ENCODE measurements at places on chromosomes 7 and 10. TPM values are rescaled to one million over a fixed set of nuclear protein-coding genes. Genes with fewer than 3 reads are reported as not detected.

Gene PRKCQ
- 40.8 TPM for total RNA-seq

DNA sequence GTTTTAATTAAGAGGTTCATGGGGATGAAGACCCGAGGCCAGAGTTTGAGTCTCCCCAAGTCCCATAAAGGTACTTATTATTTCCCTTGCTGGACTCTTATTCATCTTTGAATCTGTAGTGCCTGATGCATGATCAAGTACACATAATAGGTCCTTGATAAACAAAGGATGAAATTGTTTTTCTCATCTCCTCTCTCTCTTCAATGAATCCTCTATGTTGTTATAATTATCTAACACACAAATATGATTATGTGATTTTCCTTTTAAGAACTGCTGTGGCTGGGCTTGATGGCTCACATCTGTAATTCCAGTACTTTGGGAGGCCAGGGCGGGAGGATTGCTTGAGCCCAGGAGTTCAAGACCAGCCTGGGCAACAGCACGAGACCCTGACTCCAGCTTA, 117.7 kb downstream of the BAMBI start:
- DNase-seq, result no peak

Gene NCF1
- 0.90 TPM for total RNA-seq

- peak; percentile 81 for DNase-seq
These were observed 19.7 kb downstream of the GOLGA7B start for GRCh38 chr10:97869091-97870042.

DNA sequence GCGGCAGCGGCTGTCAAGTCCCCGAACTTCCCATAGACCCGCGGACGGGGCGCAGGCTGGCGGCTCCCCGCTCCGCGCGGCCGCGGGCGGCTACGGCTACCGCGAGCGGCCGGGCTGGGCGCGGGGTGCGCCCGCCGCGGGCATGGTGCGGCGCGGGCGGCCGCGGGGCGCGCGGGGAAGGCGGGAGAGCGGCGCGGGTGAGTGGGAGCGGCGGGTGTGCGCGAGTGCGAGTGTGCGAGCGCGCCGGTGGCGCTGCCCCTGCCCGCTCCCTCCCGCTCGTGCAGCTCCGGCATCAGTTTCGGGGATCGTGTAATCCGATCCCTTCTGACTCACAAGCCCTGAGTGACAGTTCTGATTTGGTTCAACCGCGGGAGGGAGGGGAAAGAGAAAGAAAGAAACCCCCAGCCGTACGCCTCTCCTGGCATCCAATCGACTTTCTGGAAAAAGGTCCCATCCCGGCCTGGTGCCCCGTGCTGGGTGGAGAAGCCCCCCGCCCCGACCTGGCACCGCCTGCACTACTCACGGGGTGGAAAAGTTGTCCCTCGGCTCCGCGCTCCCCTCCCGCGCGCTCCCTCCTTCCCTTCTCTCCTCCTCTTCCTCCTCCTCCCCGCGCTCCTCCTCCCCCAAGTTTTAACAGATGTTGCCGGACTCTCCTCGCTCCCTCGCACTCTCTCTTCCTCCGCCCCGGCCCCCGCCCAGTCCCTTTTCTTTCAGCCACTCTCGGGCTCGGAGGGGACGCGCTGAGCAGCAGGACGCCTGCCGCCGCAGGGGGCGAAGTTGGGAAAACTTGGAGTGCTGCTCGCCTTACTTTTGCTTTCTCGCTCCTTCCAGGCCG, at the start of gene GLI3:
TSS of gene GLI3 (minus strand) at position 234 of the 835 bp plus-strand sequence. CDS start 13,956 bp downstream, outside the sequence.
- DNase-seq, result peak; percentile 12

- DNase-seq, result no peak
These were observed 143.7 kb downstream of the PTPN20 start for GRCh38 chr10:47054974-47055373.
